ENCODE measurements at places on chromosomes 13 and 19.

GRCh38 chr19:44890366-44891015 is 563 bp upstream of the TOMM40 start:
- DNase-seq = no peak

GRCh38 chr19:30148039-30148790 is 206.2 kb downstream of the URI1 start:
- no peak for DNase-seq

DNA sequence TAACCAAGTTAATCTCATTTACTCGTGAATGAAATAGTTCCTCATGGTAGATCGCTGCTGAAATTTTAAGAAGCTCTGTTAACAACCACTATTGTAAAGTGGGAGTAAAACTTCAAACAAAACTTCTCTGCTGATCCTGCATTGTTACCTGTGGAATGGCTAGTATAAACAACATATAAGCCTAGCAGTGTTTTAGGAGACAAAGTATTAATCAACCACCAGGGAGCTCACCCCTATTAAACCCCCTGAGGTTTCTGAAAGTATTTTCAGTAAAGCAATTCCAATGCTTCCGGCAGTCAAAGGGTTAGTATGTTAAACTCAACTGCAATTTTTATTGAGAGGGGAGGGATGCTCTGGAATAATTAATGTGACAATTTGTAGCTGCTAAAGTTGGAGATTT is 30.0 kb upstream of the PCDH17 start:
- DNase-seq = no peak

DNA sequence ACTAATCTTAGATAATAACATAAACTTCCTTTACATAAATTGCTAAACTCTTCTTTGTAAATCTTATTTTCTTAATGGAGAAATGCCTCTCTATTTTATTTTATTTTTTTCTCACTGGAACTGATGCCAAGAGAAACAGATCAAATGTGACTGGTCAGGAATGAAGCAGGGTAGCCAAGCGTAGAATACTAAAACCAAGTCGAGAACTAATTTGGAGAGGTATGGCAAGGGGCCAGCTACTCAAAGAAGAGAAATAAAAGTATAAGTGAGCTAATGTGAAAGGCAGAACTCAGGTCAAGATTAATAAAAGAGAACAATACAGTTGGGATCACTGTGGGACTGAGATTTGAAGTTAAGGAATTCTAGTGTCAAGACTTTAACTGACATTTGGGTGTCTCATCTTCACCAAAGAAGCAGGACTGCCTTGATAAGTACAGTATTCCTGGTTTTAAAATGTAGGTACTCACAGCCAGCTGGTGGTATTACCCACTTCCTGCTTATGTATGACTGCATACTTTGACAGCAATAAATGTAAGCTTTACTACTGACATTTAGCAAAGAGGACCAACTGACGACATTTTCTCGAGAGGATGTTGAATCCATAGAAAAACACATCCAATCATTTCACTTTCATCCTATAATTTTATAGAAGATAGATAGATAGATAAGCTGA is 1192.2 kb downstream of the EFNB2 start:
- no peak for DNase-seq

DNA sequence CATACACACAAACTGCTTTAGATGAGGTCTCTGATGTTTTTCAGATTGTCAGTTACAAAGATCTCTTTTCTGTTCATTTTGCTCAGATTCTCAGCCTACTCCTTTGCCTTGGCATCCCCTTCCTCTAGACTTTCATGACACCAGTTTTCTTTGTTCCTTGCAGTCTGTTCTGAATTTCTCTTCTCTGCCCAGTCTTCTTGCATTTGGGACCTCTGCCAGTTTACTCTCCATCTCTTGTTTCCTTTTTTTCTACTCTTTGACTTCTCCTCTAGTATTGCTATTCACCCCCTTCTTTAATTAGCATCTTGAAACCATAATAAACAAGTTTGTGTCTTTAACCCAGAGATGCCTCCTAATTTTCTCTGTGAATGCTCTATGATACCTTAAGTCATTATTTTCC is 26.1 kb downstream of the EDNRB start:
- no peak for DNase-seq

GRCh38 chr13:22839603-22840530 is 340.9 kb upstream of the SGCG start:
- no peak for DNase-seq

- DNase-seq = no peak
Measured at GRCh38 chr13:80389073-80390038, 48.4 kb upstream of the SPRY2 start.

DNA sequence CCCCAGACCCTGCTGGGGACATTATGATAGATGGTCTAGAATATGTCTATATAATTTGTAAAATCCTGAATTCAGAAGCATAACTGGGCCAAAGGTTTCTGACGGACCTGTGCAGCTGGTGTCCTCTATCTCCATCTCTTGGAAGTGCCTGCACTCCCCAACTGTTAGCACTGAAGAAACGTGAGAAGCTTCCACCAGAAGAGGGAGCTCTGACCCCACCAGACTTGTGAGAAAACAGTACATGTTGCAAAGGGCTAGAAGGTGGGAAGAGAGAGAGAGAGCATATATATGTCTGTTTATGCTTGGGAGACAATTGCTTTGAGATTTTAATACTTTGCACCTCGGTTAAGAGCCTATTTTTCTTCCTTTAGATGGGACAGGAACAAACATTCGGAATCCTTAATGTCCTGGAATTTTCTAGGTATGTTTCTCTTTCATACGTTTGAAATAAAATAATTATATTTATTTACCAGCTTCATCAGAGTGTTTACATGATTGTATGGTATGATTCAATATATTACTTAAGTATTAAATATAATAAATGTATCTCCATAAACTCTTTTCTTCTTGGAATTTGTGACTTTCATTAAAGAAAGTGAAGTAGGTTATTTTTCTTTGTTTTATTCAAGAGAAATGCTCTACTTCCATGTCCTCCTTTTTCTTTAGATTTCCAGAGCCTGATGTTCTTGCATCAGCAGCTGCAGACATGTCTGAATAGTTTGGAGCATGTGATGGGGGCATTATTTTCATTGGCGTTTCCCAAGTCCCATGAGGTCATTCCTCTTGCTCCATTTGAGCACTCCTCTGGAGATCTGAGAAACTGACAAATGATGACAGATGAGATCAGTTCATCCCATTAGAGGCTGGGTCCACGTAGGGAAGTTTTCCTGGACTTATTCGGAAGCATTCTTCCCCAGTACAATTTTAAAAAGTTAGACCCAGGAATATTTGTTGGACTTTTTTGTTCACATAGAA is 202.9 kb downstream of the ATP8A2 start:
- peak; percentile 57 for DNase-seq

DNA sequence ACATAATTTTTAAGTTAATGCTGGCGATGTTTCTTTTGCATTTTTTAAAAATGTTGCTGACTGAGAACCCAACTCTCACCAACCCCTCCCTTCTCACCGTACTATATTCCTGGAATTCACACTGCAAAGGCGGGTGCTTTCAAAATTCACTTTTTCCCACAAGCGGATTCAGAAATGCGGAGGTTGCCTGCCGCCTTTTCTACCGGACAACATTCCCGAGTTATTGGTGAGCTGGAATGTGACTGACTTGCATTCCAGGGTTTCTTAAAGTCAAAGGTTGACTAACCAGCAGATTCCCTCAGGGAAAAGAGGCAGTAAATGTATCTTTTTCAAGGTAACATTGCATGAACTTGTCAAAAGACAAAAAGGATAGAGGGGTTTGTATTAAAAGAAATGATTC is 113.3 kb downstream of the RAB20 start:
- DNase-seq = no peak

- no peak for DNase-seq
Measured at GRCh38 chr13:92187378-92187989, 789.1 kb downstream of the GPC5 start.

- DNase-seq = no peak
Measured at GRCh38 chr13:25584087-25584486, 212.3 kb downstream of the ATP8A2 start.

GRCh38 chr13:59374691-59375090 is 789.0 kb downstream of the DIAPH3 start:
- no peak for DNase-seq

DNA sequence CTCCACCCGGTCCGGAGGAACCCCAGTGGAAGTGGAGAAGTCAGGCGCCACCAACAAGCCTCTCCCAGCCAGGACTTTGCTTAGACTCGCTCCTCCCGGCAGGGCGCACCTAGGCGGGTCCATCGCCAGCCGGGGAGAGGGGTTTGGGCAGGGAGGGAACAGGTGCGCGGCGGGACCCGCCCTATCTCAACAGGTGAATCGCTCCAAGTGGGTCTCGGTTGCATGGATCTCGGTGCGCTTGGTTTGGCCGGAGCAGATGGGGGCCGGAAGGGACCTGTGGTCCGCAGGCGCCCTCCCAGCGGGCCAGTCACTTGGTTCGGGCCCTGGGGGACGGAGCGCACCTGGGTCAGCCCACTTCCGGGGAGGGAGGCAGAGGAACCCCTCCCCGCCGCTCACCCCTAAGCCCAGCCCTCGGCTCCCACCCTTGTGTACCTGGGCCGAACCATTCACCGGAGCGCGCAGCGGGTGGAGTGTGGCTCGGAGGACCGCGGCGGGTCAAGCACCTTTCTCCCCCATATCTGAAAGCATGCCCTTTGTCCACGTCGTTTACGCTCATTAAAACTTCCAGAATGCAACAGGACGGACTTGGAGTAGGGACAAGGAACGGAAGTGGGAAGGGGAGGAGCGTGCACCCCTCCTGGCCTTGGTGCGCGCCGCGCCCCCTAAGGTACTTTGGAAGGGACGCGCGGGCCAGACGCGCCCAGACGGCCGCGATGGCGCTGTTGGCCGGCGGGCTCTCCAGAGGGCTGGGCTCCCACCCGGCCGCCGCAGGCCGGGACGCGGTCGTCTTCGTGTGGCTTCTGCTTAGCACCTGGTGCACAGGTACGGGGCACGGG is at the start of gene LSR:
LSR (plus strand) TSS at position 693 of the 836 bp plus-strand sequence; CDS start at position 714, 21 bp downstream.
- DNase-seq = peak; percentile 51

DNA sequence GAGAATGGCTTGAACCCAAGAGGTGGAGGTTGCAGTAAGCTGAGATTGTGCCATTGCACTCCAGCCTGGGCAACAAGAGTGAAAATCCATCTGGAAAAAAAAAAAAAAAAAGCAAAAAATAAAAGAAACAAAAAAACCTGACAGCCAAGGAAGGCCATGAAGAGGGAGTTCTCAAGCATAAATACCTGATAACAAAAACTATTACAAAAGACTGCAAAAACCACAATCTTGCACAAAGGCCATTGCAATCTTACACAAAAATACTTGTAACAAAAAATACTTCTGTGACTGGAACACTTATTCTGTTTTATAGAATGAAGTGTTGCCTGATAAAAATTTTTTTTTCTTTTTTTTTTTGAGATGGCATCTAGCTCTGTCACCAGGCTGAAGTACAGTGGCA is 61.5 kb upstream of the TSC22D1 start:
- no peak for DNase-seq

- DNase-seq = no peak
Measured at GRCh38 chr19:5076440-5077208, 107.7 kb downstream of the KDM4B start.

- no peak for DNase-seq
Measured at GRCh38 chr13:107931056-107931455, 284.3 kb downstream of the LIG4 start.

DNA sequence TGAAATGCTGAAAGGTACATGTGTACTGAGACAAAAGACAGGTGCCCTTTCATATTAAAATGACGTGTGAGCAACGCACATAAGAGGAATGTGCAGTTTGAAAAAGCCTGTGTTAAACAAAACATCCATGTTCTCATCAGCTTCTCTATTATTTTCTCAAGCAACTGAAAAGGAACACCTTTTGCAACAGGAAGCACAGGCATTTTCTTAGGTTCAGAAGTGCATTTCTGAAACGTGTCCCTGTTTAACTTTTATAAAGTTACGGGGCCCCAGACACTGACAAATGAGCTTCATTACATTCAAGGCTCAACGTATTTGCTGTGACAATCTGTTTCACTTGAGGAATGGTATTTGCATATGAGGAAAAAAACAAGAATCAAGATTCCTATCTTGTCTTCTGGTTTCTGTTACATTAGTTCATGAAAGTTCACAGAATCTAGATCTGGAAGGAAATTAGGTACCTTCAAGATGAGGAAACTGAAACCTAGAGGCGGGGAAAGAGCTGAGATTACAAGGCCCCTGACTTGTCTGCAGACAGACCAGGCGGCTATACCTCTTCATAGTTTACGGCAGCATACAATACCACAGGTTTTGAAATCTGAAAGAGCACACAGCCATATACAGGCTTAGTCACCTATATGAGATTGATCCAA is 431.7 kb downstream of the KLF12 start:
- DNase-seq = no peak

GRCh38 chr19:57559008-57559403 is 657 bp downstream of the ZNF550 start:
- no peak for DNase-seq

DNA sequence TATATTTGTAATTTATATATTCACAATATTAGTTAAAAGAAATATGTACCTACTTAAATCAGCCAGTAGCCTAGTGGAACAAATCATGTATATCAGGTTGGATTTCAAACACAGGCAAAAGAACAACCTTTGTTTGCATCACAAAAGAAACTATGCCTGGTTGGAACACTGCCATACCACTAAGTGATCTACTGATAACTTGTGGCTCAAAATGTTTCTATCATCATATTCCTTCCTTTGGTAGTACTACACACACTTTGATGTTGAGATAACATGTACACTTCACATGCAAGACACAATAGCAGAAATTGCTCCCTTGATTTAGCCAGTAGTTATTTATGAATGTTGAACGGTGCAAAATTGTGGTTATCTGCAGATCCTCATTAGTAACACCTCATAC is 146.0 kb upstream of the GPC6 start:
- DNase-seq = no peak

GRCh38 chr19:15125232-15126067 is 18.2 kb downstream of the SYDE1 start:
- DNase-seq = peak; percentile 95

GRCh38 chr13:34346626-34347025 is 528.7 kb downstream of the RFC3 start:
- DNase-seq = no peak

GRCh38 chr13:113588394-113589111 is 4.0 kb downstream of the TFDP1 start:
- no peak for DNase-seq

DNA sequence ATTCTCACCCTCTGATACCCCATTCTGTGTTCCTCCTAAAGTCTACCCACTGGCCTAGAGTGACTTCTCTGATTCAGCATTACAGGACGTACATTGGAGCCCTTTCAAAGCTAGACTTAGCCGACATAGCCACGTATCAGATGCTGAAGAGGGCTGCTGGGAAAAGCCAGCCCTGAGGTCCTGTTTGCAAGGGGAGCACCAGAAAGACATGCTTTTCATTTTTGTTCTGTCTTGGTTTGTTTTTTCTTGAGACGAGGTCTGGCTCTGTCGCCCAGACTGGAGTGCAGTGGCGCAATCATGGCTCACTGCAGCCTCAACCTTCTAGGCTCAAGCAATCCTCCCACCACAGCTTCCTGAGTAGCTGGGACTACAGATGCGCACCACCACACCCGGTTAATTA is 6.3 kb upstream of the ZSWIM4 start:
- no peak for DNase-seq
